ENCODE measurements at places on chromosomes 5 and 9. TPM values are rescaled to one million over a fixed set of nuclear protein-coding genes. Genes with fewer than 3 reads are reported as not detected.

GRCh38 chr5:15326932-15327331 is 173.0 kb upstream of the FBXL7 start:
- no peak for DNase-seq

GRCh38 chr9:99070681-99071080 is 34.2 kb upstream of the TGFBR1 start:
- DNase-seq = no peak

- no peak for DNase-seq
Observed at GRCh38 chr5:67154556-67155206, 41.9 kb downstream of the CD180 start.

BOD1 gene
- total RNA-seq = 38.3 TPM

- DNase-seq = no peak
Observed at GRCh38 chr5:58224221-58224620, 235.7 kb downstream of the PLK2 start.

GRCh38 chr9:107983762-107984161 is 494.2 kb upstream of the KLF4 start:
- DNase-seq = no peak

NSUN2 gene
- total RNA-seq = 54.3 TPM

TAS2R1 gene
- not detected for total RNA-seq

SETD9 gene
- total RNA-seq = 23.8 TPM

DNA sequence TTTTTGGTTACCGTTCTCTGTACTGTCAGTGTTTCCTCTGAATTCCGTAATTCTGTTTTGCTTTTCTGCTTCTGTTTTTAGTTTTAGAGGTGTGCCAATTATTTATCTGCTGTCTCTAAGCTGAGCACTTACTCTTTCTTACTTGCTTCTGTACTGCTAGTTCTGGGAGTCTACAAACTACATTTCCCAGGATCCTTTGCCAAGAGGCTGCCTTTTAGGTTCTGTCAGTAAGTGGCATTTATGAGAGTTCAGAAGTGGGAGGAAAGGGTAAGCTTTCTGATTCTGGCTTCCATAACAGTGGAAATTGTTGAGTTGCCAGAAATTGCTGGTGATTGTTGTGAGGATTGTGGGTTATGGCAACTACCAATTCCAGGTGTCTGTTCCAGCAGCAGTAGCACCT is 102.4 kb downstream of the OSTF1 start:
- DNase-seq = no peak

GRCh38 chr5:52981507-52981906 is 7.6 kb upstream of the ITGA2 start:
- no peak for DNase-seq

DNA sequence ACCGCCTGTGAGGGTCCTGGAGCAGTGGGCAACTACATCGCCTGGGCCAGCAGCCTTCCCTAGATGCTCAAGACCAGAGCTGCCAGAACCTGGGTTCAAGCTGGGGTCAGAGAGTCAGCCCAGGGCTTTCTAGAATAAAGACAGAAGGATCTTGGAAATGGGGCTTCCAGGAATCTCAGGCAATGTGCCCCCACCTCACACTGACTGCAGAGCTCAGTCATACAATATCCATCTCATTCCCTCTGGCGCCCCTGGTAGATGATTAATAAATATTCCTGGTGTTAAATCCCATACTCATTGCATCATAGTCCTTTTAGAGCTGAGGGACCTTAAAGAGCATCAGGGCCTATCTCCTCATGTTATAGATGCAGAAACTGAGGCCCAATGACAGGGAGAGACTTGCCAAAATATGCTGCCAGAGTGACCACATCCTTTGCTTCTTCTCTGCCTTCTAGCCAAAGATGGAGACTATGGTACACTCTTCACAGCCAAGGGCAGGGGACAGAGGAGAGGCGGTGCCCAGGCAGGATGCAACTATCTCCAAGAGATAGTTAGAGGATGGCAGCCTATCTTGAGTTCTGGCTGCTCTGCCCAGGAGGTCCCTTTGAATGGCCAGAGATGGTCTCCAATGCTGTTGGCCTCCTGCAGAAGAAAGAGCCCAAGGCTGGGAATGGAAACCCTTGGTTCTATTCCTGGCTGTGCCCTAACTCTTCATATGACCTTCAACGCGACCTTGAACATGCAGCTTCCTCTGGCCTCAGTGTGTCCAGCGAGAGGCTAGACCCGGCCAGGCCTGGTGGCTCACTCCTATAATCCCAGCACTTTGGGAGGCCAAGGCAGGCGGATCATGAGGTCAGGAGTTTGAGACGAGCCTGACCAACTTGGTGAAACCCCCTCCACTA is 36.2 kb upstream of the IL17B start:
- no peak for DNase-seq

GRCh38 chr5:159359408-159359807 is 29.1 kb upstream of the IL12B start:
- DNase-seq = no peak

SEPTIN8 gene
- 61.1 TPM for total RNA-seq

DNA sequence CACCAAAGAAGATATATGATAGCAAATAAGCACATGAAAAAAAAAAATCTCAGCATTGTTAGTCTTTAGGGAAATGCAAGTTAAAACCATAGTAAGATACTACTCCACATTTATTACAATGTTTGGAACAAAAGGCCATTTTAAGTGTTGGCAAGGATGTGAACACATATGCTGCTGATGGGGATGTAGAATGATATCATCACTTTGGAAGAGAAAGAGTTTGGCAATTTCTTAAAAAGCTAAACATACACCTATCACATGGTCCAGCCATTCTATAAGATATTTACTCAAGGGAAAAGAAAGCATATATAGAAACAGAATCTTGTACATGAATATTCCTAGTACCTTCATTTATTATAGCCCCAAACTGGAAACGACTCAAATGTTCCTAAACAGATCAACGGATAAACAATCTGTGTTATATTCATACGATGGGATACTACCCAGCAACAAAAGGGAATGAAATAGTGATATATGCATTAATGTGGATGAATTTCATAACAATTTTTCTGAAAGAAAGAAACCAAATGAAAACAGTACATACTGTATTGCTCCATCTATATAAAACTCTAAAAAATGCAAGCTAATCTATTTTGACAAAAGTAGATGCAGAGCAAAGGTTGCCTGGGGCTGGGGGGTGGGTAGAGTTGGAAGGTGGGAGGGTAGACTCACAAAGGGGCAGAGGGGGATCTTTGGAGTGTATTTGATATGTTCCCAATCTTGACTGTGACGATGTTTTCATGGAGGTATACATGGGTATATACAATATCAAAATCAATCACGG is 45.7 kb upstream of the SMAD5 start:
- no peak for DNase-seq

DNA sequence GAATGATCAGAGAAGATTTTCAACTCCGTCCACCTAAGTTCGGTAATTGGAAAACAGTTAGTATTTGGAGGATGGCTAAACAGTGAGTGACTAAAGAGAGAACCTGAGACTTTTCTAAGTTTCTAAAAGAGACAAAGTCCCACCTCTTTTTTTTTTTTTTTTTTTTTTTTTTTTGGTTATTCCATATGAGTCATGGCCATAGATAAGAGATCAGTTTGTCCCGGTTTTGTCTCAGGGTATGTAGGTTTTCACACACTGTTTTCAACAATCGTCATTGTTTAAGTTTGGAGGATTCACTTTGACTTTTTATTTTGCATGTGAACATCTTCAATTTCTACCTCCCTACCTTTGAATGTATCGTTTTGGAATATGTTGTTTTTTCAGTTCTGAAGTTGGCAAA is 85.9 kb downstream of the NTRK2 start:
- no peak for DNase-seq

GSN gene
- total RNA-seq = 952 TPM

GRIN1 gene
- total RNA-seq = not detected

GDA gene
- 30.1 TPM for total RNA-seq

GRCh38 chr9:113621309-113621791 is 157.8 kb downstream of the RGS3 start:
- no peak for DNase-seq

DNA sequence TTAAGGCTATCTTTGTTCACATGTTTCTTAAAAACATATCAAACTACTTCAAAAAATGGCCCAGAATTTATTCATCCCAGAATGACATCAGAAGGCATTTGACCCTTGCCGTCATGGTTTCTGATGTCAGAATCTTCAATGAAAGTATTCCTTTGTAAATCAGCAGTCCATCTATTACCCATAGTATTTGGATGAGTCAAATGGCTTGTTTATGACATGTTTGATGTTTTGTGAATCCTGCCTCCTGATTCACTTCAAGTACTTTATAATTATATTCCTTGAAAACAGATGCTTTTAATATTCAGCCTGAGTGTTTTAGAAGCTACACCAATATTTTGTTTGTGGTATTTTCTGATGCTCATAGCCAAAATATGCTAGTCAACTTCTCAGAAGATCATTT is 200.8 kb upstream of the MEF2C start:
- DNase-seq = no peak

DNA sequence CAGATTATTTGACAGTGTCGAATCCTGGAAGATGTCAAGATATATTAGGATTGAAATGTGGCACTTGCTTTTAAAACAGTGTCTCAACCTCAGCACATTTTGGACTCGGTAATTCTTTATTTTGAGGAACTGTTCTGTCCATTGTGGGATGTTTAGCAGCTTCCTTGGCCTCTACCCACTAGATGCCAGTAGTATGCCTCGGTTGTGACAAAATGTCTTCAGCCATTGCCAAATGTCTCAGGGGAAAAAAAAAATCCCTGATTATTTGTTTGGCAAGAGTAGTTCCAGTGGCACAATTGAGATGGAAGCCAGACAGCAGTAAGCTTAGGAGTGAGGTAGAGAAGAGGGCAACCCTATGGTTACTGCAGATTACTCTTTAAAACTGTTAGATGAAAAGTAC is 694.5 kb upstream of the RIOK2 start:
- no peak for DNase-seq

ST8SIA4 gene
- total RNA-seq = 9.6 TPM

- DNase-seq = no peak
Observed at GRCh38 chr9:37300620-37301019, 121.9 kb upstream of the GRHPR start.

ZBED3 gene
- total RNA-seq = 6.3 TPM
